ENCODE measurements at places on chromosomes 13 and 19. TPM values are rescaled to one million over a fixed set of nuclear protein-coding genes. Genes with fewer than 3 reads are reported as not detected.

PSG6 gene
- total RNA-seq, result not detected

IQCN gene
- 0.13 TPM for total RNA-seq

CD79A gene
- total RNA-seq, result 0.13 TPM

ERICH6B gene
- not detected for total RNA-seq

CABP5 gene
- not detected for total RNA-seq

DNA sequence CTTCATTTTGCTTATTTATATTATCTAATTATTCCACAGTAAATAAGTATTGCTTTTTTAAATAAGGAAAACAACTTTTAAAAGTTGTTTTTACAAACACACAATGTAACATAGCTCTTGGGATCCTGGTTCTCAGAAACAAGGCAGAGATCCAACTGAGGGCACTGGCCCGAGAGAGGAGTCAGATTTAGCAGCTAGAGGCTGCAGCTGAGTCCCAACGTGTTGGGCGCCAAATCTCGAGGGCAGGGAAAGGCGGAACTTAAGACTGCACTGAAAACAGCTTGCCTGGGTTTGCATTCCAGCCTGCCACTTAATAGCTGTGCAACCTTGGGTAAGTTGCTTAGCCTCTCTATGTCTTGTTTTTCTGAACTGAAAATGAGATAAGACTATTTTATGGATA, 16.4 kb upstream of the WASF3 start:
- DNase-seq, result no peak

DNA sequence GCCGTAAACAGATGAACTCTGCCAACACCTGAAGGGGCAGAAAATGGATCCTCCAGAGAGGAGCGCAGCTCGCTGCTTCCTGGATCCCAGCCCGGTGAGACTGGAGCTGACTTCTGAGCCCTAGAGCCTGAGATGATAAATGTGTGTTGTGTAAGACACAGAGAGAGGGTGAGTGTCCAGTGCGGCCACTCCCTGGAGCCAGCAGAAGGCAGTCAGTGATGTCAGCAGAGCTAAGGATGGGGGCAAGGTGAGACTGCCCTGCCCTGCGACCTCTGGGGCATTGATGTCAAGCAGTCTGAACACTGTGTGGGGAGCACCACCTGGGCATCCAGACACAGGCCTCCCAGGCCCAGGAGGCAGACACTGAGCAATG, 9.7 kb upstream of the SLC35E1 start:
- DNase-seq, result no peak

GRCh38 chr19:35088131-35088913, 27.3 kb upstream of the FXYD3 start:
- no peak for DNase-seq

- DNase-seq, result peak; percentile 30
Observed at GRCh38 chr19:3146677-3147100, 10.9 kb downstream of the GNA15 start.

DNA sequence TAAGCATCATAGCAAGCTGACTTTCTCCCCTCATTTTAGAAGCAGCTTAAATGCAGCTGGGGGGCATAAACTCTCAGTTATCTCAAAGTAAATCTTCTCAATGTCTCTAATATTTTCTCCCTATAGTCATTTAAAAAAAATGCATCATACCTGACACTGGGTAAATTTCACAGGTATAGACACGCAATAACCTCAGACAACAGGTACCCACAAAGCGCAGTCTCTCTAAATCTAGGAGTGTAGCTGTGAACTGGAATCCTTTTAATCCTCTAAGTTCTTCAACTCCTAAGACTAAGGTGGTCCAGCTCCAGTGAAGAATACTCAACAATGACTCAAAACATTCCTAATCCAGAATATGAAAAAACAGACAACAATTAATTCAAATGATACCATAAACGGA, 141.2 kb downstream of the MYCBP2 start:
- DNase-seq, result no peak

DNA sequence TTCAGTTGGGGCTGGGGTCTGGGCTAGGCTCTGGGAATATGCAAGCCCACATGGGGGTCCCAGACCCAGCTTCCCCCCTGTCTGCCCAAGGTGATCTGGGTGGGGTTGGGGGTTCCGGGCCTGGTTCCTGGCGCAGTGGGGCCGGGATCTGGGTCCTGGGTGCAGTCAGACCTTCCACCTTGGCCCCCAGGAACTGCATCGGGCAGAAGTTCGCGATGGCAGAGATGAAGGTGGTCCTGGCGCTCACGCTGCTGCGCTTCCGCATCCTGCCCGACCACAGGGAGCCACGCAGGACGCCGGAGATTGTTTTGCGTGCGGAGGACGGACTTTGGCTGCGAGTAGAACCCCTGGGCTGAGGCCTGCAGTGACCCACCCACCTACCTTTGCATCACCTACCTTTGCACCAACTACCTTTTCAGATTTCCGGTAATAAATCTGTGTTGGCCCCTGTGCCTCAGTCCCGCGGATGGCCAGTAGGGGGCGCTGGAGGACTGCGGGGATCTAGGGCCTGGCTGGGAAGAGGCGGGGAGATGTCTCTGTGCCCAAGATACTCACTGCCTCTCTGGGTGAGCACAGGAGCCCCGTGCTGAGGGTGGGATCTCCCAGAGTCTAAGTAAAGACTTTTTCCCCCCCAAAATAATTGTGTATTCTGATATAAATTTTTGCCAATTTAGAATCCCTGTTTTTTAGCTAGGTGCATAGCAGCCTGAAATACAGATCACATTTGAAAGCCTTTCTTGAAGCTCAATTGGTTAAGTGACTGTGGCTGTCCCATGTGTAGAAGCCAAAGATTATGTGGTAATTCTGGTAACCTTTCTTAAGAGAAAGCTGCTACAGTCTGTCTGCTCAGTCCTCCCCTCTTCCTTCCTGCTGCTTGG, 11.5 kb upstream of the CYP4F3 start:
- peak; percentile 61 for DNase-seq

- no peak for DNase-seq
Observed at GRCh38 chr13:53092931-53093330, 64.3 kb downstream of the OLFM4 start.

DNA sequence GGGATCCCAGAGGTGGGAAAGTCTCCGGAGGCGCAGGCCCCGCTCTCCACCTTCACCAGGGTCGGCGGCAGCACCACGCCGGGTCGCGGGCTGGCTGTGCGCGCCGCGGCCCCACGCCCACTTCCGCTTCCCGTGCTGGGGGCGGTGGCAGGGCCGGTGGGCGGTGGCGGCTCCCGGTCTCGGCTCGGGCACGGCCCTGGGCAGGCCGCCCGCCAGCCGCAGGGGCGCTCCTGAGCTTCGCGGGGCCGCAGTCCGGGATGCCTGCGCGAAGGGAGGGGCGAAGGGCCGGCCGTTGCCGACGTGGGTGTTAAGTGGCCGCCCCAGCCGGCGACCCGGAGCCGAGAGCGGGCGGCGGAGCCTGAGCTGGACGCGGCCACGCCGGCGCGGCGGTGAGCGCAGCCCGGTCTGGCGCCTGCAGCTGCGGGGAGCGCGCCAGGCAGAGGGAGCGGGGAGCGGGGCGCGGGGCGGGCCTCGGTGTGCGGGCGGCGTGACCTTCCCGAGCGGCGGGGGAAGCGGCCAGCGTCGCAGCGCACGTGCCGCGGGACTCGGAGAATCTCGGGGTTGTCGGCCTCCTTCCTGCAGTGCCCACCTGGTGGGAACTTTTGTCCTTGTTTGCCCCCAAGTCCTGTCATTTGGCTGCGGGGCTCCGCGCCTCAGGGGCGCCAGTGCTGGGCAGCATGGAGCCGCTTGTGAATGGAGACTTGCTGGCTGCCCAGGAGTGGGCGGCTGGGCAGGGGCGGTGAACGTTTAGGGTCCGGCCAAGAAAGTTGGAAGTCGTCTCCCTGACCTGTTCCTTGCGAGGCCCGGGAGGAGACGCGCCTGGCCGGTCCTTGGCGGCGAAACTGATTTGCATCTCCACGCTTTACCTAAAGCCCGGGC, at the start of gene SLC25A15:
Gene SLC25A15, plus strand, starts transcription at position 337 of the 879 bp plus-strand sequence. CDS start 3,616 bp downstream, outside the sequence.
- peak; percentile 47 for DNase-seq

DNA sequence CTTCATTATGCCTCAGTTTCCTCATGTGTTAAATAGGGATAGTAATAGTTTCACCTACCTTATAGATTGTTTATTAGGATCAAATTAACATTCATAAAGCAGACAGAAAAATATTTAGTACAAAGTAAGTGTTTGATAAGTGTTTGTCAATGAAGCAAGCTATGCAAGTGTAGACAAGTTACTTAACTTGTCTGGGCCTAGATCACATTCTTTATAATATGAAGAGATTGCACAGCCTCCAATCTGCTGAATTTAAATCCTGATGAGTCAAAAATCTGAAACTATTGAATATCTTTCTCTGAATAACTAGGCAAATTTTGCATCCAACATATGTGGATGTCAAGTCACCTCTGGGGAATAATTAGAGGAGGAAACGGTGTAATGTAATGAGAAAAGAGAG, 170.5 kb downstream of the MZT1 start:
- DNase-seq, result no peak

DNA sequence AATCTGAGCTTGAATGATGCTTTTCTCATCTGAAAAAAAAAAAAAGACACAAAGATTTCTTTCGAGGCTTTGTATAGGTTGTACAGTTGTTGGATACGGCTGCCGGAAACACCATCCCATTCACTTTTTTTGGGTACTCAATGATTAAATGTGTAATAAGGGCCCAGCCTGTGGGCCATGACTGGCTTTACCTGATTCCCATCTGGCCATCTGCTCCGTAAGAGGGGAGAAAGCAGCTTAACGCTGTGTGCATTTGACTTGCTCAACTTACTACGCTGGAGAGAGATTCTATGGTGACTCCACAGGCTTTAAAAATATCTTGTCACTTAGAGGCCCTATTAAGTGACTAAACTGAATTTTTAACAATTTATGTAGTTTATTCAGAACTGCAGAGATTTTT, 731 bp downstream of the ZNF558 start:
- DNase-seq, result no peak

GRCh38 chr13:35894636-35895035, 236.5 kb downstream of the DCLK1 start:
- DNase-seq, result no peak

- DNase-seq, result no peak
Observed at GRCh38 chr13:33394294-33394932, 108.9 kb upstream of the STARD13 start.

DNA sequence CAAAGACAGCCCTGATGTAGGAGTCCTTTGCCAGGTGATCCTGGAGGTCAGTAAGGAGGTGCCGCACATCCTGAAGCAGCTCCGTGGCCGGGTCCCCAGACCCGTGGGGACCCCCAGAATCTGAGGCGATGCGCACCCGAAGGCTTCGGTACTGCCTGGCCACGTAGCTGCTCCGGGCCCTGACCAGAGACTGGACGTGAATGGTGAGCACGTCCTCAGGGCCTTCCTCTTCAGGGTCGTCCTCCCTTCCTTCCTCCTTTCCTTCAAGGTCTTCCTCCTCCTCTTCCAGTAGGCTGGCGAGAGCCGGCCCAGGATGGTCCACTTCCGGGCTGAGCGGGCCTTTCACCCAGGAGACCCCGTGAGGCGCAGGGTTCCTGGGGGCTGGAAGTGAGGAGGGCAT, 7.5 kb downstream of the RINL start:
- no peak for DNase-seq

DNA sequence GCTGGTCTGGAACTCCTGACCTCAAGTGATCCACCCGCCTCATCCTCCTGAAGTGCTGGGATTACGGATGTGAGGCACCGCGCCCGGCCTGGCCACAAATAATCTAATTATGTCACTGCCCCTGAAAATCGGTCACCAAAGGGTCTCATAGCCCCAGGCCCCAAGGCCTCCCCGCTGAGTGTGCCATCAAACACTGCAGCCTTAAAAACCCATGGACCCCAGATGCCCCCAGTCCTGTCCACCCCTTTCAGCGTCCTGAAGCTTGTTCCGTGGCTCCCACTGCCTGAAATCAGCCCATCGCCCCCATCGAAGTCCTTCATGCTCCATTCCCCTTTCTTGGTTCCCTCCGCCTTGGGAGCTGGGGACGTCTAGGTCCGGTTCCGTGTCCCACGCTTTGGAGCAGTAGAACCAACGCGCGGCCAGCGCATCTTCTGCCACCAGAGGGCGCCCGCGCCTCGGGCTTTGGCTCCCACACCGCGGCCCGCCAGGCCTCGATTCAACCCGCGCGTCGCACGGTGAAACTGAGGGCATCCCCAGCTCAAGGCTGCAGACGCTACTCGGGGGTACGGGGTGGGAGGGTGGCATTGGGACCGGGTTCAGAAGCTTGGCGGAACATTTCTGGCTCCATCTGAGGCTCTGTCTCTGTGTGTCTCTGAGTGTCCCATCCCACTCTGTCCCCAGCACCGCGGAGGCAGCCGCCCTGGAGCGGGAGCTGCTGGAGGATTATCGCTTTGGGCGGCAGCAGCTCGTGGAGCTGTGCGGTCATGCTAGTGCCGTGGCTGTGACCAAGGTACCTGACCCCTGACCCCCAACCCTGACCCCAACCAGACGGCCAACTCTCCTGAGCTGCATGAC, 3.5 kb downstream of the YJEFN3 start:
- DNase-seq, result peak; percentile 5

DNA sequence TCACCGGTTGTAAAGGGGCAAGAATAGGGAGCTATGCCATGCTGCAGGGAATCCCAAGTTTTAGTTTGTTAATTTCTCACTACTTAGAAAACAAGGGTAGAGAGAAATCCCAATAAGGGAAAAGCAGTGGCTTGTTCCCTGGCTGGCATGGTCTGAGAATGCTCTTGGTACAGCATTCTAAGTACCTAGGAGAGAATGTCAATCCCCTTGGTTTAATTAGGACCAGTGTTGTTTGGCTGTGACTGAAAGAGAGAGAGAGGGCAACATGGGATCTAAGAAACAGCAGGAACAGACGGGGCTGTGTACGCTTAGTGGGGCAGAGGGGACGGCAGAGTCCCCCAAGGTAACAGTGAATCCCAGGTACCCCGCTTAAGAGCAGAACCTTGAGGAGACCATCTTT, 228.8 kb downstream of the PCDH9 start:
- no peak for DNase-seq

GRCh38 chr13:49023431-49023830, 47.7 kb downstream of the FNDC3A start:
- no peak for DNase-seq

- peak; percentile 11 for DNase-seq
Observed at GRCh38 chr19:42480335-42481095, 37.8 kb upstream of the CXCL17 start.

- DNase-seq, result no peak
Observed at GRCh38 chr13:28490061-28490460, 4.9 kb downstream of the FLT1 start.

Data from dermis microvascular lymphatic vessel endothelial cell (primary cell).